D721Med (cell line): ENCODE measurements at places on chromosomes 4 and X.

DNA sequence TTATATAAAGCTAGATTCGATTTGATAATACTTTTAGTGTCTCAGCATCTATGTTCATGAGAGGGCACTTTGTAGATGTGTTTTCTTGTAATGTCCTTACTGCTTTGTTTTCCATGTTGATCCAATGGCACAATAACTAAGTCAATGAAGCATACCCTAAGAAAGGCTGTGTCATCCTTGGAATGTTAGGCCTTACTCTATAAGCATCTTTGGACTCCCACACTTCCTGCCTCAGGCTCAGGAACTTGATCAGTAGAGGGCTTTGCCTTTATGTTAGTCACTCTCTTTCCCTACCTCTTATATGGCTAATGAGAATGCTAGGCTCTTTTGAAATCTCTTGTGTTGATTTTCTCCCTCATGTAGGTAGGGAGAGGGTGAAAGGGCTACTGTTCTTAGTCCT, 33.2 kb upstream of the EDA2R start:
- no peak for DNase-seq

- DNase-seq: no peak
These were observed 5.3 kb downstream of the APOO start for GRCh38 chrX:23902419-23902818.

- no peak for DNase-seq
These were observed 435 bp downstream of the DCX start for GRCh38 chrX:111411557-111411956.

DNA sequence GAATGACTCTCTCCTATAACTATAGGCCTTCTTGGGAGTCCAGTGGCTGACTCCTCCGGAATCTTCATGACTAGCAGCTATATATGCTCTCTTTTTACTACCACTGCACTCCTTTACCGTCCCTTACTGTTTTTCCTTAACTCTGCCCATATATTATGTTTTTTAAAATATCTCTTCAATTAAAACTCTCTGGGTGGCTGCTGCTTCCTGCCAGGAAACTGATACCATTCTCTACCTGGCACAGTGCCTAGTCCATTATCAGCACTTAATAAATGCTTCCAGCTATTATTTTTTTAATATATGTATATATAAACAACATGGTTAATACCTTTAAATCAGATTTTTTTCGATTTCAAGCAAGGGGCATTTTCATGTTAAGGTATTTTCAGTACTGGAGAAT, 136.6 kb upstream of the FAM47B start:
- DNase-seq: no peak

- no peak for DNase-seq
These were observed 568 bp upstream of the CASP6 start for GRCh38 chr4:109703664-109704361.

GRCh38 chrX:150086371-150086770, 148.1 kb upstream of the EOLA2 start:
- no peak for DNase-seq

- no peak for DNase-seq
These were observed 221.3 kb downstream of the DCTD start for GRCh38 chr4:182695842-182696241.

- no peak for DNase-seq
These were observed 48.3 kb upstream of the WDR1 start for GRCh38 chr4:10164877-10165283.

GRCh38 chr4:183337349-183337748, 15.1 kb upstream of the CLDN24 start:
- DNase-seq: no peak

- no peak for DNase-seq
These were observed 63.1 kb downstream of the SERPINA7 start for GRCh38 chrX:105975382-105975781.

- no peak for DNase-seq
These were observed 222.1 kb downstream of the TACR3 start for GRCh38 chr4:103497692-103498091.

GRCh38 chr4:5618051-5618960, 90.1 kb downstream of the EVC2 start:
- no peak for DNase-seq

DNA sequence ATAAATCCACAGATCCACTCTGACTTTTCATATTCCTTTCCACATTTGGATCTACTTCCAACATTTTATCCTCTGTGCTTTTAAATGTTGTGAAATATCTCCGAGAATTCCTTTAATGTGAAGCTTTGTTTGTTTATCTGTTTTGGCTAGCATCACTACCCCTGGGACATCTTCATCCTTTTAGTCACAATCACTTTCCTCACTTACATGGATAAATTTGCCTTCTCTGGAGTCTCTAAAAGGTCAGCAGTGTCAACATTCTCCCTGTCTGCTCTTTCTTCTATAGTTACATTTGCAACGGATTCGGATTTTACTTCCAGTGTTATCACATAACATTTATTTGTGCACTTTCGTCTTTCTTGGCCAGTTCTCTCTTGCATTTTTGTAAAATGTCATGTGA, 34.2 kb upstream of the LRAT start:
- DNase-seq: no peak

- no peak for DNase-seq
These were observed 425.7 kb downstream of the GPAT3 start for GRCh38 chr4:83961575-83961974.

- no peak for DNase-seq
These were observed 543.9 kb upstream of the MAGEB2 start for GRCh38 chrX:29671421-29671820.

DNA sequence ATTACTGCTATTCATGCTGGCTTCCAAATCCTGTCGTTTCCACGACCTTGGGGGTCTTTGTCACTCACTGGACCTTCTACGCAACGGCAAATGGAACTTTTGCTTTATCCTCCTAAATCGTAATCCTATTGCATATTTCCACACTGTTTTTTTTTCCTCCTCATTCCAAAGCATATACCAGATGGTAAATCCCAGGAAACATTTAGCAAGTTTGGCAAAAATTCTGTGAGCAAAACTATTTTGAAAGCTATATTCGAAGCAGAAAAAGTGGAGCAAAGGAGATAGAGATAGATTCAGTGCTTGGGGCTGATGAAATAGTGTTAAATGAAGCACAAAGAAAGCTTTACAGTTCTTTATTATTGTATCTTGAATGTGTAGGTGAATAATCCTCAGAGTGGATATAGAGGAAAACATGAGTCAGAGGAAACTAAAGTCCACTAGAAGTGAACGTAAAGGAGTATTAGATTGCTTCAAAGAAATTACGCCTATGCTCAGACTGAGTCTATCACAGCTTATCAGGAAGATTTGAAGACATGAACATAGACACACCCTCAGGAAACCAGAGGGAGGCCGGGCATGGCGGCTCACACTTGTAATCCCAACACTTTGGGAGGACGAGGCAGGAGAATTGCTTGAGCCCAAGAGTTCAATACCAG, 50.2 kb upstream of the FAM9A start:
- no peak for DNase-seq

- DNase-seq: no peak
These were observed 26.3 kb upstream of the TMEM131L start for GRCh38 chr4:153439831-153440230.

- DNase-seq: no peak
These were observed 808 bp downstream of the PRDM5 start for GRCh38 chr4:120921456-120922380.

GRCh38 chr4:2811830-2812611, 19.1 kb downstream of the SH3BP2 start:
- DNase-seq: no peak

DNA sequence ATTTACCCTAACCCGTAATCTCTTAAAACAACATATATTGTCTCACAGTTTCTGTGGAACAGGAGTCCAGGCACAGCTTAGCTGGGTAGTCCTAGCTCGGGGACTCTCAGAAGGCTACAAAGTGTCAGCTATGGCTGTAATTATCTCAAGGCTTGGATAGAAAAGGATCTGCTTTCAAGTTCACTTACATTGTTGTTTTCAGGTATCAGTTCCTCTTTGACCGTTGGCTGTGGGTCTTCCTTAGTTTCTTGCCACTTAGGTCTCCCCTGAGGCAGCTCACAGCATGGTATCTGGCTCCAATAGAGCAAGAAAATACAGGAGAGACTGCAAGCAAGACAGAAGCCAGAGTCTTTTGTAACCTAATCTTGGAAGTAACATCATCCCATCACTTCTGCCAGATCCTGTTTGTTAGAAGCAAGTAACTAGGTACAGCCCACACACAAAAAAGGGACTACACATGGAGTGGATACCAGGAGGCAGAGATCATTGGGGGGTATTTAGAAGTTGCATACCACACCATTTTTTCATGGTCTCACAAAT, 137.0 kb downstream of the MAGEB5 start:
- no peak for DNase-seq

DNA sequence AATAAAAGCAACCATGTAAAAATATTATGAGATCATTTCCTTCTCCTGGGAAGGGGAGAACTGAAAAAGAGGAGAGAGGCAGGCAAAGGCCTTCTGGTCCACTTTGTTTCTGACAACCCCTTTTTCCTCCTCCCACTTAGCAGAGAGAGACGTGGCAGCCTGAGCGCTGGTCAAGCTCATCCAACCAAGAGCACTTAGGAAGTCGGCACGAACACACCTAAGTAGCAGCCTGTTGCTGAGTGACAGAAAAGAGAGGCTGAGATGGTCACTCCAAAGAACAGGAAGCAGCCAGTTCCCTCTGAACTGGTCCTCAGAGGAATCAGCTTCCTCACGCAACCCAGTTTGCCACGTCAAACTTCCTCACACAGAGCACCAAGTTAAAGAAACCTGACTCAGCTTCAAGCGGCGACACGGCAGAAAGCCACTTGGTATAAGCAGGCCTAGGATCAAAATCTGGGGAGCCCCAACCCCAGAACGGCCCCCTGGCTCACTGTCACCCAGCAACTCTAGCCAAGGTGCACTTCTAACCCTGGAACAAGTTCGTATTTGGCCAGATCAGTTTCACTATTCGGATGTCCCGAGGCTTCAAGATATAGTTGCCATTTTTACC, 861 bp downstream of the SEC24D start:
- no peak for DNase-seq

GRCh38 chr4:113469023-113469390, 292.5 kb downstream of the CAMK2D start:
- no peak for DNase-seq

GRCh38 chrX:19064175-19064574, 58.1 kb downstream of the ADGRG2 start:
- DNase-seq: no peak

- no peak for DNase-seq
These were observed 11.4 kb downstream of the FHIP1A start for GRCh38 chr4:151420250-151420807.
